NCI-H526 treated with DMSO at 0.1 percent for 48 hours (cell line): ENCODE measurements at places on chromosomes 11 and 22.
A peak's percentile ranks its signal among the peaks of the same experiment; 100 is the strongest.

DNA sequence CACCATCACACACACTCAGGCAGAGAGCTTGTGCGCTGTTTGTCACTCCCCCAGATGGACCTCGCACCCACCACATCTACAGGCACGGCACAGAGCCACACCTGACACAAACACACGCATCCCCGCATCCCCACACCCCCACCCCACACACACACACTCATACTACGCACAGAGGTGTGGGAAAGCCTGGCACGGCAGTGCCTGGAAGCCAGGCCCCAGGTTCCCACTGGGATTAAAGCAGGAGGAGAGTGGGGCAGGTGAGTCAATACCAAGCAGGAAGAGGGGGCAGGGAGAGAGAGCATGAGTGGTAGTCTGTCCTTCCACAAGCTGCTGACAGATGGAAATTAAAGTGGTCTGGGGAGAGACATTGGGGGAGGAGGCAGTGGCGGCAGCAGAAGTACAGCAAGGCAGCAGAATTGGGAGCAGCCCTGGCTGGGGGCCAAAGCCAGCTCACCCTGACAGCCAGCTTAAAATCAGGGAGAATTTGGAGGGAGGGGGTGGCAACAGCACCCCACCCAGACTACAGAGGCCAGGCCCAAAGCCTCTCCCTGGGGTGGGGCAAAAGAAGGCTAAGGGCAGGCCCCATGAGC is 20.7 kb downstream of the TNKS1BP1 start:
- no peak for DNase-seq

GRCh38 chr11:119566319-119566718 is 143.3 kb upstream of the THY1 start:
- DNase-seq, result no peak

GRCh38 chr11:113131036-113131775 is 170.0 kb downstream of the NCAM1 start:
- no peak for DNase-seq

DNA sequence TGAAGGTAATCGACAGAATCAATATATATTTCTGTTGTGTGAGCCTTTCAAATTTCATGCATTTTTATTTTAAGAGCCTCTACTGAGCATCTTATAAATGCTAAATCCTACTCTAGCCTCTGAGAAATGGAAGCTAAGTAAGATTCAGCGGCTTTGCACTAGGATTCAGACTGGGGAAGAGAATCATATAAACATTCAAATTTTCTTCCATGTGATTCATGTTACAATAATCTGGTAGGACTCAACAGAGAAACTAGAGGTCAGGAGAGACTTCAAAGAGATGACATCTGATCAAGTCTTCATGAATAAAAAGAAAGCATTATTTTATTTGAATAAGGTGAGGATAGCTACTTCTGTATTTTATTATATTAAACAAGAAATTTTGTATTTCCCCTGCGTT is 538.9 kb downstream of the DLG2 start:
- DNase-seq, result no peak

DNA sequence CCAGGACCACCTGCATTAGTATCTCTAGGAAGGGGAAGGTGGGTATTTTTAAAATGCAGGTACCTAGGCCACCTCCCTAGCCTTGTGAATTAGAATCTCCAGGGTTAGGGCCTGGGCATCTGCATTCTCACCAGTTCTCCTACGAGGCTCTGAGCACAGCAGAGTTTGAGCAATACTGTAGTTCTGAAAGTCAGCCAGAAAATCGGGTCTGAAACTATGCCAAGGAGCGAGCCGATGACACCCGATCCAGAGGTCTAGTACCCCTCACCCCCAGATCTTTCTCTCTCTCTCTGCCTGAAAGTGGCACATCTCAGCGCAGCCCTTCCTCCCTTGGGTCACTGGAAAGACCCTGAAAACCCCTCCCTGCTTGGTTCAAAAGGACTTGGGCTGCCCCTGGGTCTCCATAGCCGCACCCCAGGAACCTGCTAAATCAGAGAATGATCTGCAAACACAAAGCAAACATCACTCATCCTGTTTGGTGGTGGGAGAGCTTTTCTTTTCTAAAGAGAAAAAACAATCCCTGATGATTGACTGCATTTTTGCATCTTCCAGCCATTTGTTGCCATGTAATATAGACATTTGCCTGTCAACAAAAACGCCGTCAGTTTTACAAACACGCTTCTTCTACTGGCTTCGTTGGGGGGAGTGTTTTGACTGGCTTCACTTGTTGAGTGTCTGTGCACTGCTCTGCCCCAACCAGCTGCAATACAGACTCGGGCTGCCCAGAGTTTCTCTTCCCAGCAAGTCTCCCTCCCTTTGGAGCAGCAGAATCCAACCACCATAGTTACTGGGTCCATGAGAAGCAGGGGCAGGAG is 229.9 kb downstream of the MN1 start:
- no peak for DNase-seq

- DNase-seq, result peak; percentile 5
These were observed 46.2 kb upstream of the LMO1 start for GRCh38 chr11:8309862-8310261.

DNA sequence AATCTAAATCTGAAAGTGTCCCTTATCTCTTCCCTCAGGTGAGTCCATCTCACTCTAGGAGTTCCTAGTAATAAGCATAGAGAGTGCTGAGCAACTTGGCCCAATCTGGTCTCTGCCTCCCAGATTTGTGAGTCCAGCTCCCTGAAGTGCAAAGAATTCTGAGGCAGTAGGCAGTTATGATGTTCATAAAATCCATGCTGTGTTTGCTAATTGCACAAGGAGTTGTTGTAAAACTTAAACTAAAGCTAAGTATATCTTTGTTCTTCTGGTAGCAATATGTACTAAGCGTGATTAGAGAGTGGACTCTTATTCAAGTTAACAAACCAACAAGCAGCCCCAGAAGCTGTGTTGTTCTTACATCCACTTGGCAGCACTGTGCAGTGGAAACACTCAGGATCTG is 7.6 kb upstream of the PTH start:
- no peak for DNase-seq

GRCh38 chr11:9922806-9923205 is 258.9 kb downstream of the SWAP70 start:
- no peak for DNase-seq

- no peak for DNase-seq
These were observed 3.7 kb downstream of the KRTAP5-4 start for GRCh38 chr11:1618231-1618630.

DNA sequence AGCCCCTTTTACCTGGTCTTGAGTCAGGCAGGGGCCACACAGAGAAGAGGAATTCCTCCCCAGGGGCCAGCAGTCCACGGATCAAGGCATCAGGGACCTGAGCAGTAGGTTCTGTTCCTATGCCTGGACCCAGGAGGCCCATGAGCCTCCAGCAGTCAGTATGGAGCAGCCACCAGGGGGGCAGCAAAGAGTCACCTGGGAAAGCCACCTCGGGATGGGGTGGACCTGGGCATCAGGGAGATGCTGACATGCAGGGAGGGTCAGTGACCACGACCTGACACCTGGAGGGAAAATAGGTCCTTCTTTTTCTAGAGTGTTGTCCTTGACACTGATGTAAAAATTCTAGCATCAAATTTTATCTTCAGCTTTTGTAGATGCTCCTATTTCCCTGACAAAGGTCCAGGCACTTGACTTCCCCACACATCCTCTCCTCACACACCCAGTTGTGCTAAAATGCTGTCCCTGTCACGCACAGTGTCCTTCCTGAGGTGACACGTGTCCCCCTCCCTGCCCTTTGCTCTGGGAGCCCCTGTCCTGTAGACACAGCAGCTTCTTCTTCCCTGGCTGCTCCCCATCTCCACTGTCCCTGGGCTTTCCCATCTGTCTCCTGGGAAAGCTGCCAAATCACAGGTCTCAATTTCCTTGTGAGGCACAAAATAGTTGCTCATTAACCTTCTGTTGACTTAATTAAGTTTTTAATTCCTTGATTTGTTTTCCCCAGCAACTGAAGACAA is 70.0 kb upstream of the IGLL5 start:
- no peak for DNase-seq

DNA sequence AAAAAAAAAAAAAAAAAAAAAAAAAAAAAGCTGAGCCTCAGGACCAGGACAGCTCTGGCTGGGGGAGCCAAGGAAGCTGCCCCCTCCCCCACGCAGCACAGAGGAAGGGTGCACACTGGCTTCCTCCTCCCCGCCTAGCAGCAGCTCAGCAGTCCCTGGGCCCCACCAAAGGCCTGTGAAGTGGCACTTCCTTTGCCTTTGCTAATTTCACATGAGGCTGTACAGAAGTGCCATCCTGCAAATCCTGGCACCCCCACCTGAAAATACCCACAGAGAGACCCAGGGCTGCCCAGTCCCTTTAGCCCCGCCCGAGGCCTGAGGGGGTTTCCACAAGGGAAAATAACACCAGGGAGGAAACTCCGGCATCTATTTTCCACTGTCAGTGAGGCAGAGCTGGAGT is 3.9 kb downstream of the RHOG start:
- DNase-seq, result no peak

DNA sequence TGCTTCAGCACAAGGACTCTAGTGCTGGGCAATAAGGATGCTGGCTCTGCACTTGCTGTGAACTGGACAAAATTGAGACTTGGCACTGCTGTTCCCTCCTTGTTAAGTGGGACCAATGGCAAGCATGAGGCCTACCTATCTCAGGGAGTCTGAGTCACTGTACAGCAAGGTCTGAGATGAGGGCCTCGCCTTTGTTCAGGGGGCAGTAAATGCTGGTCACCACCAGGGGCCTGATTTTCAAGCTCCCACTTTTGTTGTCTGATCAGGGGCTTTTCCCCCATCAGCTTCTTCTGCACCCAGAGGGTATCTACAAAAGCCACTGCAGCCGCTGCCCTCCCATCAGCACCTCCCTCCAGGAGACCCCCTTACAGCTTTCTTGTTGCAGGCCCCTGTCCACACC is 22.8 kb downstream of the DHCR7 start:
- DNase-seq, result no peak

DNA sequence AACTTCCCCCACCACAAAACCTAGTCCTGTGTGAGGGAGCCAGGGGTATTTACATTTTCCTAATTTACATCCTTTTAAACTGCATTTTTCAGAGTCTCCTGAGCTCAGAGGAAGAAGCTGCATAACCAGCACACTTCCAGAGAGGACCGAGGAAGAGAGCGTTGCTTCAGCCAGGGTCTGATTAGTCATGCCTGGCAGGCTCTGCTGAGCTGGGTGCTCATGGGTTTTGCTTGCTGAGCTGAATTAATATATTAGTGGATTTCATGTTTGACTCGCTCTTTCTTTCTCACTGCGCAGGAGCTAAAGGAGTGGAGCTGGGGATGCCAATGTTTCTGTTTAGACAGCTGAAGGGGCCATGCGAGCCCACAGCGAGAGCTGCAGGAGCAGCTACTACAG is 539.3 kb upstream of the B3GAT1 start:
- peak; percentile 95 for DNase-seq

GRCh38 chr11:10797001-10797400 is 11.7 kb downstream of the EIF4G2 start:
- no peak for DNase-seq

DNA sequence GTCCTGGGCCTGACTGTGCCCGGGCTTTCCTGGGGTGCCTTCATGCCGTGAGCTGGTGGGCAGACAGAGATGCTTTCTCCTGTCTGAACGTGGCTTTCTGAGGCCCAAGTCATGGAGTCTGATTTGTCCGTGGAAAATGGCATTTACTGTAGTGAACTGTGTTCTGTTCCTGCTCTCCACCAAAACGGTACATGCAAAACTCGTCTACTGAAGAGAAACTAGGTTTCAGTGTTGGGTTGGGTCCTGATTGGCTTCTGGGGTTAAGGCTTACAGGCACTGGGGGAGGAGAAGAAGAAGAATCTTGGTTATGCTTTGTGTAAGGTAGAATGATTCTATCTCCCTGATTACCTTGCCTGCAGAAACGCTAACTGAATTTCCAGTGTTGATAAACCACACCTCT is 541.7 kb downstream of the NTM start:
- DNase-seq, result no peak

DNA sequence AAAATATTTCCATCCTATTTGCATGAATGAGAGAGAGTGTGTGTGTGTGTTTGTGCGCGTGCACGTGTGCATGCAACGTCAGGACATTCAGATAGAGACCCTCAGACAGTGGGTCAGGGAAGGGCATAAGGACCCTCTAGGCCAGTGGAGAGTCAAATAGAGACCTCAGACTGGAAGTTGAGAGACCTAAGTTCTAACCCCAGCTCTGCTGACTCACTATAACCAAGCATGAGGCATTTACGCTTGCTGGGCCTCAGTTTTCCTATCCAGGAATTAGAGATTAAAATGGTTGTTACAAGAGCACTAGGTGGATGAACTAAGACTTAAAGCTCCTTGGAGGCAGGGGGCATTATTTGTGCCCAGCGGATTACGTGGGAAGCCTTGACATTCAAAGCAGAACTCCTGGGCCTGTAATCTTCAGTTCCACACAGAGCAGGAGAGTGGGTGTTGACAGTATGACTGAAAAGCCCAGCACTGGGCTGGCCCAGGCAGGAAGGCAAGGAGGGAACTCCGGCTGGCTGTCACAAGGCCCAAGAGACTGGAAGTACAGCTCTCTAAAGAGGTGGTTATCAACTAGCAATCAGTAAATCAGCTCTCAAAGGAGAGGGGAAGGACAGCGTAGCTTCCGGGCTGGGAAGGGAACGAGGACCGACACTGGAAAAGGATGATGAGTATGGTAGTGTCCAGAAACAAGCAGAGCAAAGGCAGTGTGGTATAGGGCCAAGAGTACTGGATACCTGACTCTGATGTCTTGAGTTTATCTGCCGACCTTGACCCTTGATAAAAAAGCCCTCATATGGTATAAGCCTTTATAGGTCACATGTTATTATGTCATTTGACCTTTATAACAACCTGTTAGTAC is 9.2 kb downstream of the RHOG start:
- DNase-seq, result peak; percentile 75

GRCh38 chr22:30591191-30591587 is 521 bp downstream of the PES1 start:
- DNase-seq, result no peak

GRCh38 chr11:86119077-86119476 is 50.2 kb upstream of the PICALM start:
- no peak for DNase-seq

DNA sequence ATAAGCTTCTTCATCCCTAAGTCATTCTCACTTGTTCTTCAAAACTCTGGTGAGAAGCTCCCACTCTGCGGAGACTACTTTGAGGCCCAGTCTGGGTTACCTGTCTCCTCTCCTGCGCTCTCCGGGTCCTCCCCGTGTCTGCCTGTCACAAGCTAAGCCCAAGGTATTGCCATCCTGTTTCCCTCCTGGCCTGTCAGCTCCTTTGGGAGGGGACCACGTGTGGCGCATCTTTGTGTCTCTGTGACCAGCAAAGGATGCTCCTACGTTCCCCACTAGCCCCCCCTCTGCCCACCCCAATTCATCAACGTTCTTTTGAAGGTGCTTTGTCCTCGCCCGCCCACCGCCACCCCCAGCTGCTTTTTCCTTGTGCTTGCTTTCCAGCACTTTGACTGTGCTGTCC is 31.8 kb upstream of the FBLN1 start:
- DNase-seq, result no peak
